ENCODE measurements at places on chromosomes 1 and 21. TPM values are rescaled to one million over a fixed set of nuclear protein-coding genes. Genes with fewer than 3 reads are reported as not detected.
A peak's percentile ranks its signal among the peaks of the same experiment; 100 is the strongest.

The TRIM67 gene
- 0.65 TPM for total RNA-seq

The DAB1 gene
- 7.2 TPM for total RNA-seq

DNA sequence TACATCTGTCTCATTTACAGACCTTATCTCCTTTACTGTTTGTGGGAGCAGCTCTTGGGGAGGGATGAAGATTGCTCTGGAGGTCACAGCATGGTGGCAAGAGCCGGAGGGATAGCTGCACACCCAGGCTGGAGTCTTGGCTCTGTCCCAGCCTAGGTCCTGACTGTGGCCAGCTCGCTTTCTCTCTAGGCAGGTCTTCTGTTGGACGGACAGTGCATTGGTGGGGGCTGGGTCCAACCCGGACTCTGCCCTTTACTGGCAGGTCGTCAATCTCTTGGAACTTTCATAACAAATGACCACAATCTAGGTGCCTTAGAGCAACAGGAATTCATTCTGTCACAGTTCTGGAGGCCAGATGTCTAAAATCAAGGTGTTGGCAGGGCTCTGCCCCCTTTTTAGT lies 319.8 kb upstream of the C1orf174 start:
- no peaks in the 10 kb centered on the region for H3K36me3 ChIP-seq
- no peak for DNase-seq
- no peak overlapping the region for H3K4me3 ChIP-seq
- H3K4me1 ChIP-seq = no peaks in the 10 kb centered on the region
- H3K27me3 ChIP-seq = peaks cover 10% of the 10 kb centered on the region
- no peak overlapping the region for H3K27ac ChIP-seq

DNA sequence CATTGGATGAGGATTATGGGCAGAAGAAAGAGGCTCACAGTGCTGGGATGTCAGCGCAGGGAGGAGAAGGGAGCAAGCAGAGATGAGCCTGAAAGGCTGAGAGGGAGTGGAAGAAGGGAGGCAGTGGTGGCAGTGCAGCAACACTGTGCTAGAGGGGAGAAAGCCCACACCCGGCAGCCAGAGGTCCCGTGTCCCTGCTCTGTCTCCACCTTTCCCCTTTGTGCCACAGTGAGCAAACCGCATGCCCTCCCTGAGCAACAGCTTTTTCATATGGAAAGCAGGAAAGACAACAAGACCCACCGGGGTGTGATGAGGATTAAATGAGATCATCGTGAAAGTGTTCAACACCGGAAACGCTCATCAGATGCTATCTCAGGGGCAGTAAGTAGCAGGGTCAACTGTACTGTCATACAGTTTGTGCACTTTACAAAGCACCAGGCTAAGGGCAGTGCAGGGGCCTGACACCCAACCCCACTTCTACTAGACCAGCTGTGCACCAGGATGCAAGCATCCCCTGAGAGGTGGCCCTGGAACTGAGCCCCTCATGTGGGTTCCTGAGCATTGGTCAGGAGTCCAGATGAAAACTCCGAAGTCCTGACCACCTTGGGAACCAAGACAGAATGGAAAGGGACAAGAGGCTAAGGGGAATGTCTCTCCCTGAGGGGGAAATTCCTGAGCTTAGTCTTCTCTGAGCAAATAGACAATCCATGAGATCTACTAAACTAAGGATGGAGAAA lies 9.1 kb downstream of the NHLH1 start:
- peak overlapping the region; percentile 23 for H3K27ac ChIP-seq
- DNase-seq = peak; percentile 54
- peaks cover 22% of the 10 kb centered on the region for H3K27me3 ChIP-seq
- no peak overlapping the region for H3K4me3 ChIP-seq

- H3K27ac ChIP-seq = peak overlapping the region; percentile 84
- no peak overlapping the region for H3K4me3 ChIP-seq
- no peaks in the 10 kb centered on the region for H3K36me3 ChIP-seq
- DNase-seq = no peak
- H3K27me3 ChIP-seq = no peaks in the 10 kb centered on the region
These were observed 9.0 kb downstream of the MYOM3 start for GRCh38 chr1:24102961-24103360.

The SPRR2A gene
- total RNA-seq = 0.75 TPM

GRCh38 chr1:207812778-207813511 lies 61.1 kb downstream of the CD46 start:
- H3K4me1 ChIP-seq = peaks cover 7% of the 10 kb centered on the region
- H3K4me3 ChIP-seq = no peak overlapping the region
- no peak overlapping the region for H3K27ac ChIP-seq
- no peaks in the 10 kb centered on the region for H3K27me3 ChIP-seq

DNA sequence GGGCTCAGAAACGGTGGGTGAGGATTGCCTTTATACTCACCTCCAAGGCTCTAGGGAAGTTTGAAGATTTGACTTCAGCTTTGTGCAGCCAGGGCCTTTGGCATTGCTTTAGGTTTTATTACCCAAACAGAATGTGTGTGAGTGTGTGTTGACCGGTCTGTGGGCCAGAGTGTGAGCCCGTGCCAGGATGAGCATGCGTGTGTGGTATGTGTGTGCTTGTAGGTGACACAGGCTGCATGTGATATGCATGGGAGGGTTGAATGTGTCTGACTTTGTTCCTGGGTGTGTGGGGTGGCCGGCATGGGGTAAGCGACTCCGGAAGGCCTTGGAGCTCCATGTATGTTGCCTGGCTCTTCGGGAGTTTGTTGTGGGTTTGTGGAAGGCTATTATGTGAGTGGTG lies 160.5 kb downstream of the FOXD2 start:
- peak; percentile 54 for DNase-seq
- no peak overlapping the region for H3K27ac ChIP-seq
- no peak overlapping the region for H3K4me3 ChIP-seq
- peaks cover 8% of the 10 kb centered on the region for H3K4me1 ChIP-seq

The ST6GALNAC3 gene
- 24.7 TPM for total RNA-seq

The RBM11 gene
- 2.1 TPM for total RNA-seq

The RGS8 gene
- 0.33 TPM for total RNA-seq

- H3K36me3 ChIP-seq = no peaks in the 10 kb centered on the region
- H3K4me3 ChIP-seq = no peak overlapping the region
- peaks cover 13% of the 10 kb centered on the region for H3K4me1 ChIP-seq
- no peaks in the 10 kb centered on the region for H3K27me3 ChIP-seq
- DNase-seq = no peak
These were observed 16.8 kb upstream of the PLEKHG5 start for GRCh38 chr1:6508154-6508815.

GRCh38 chr1:6954591-6954990 lies 169.3 kb downstream of the CAMTA1 start:
- no peak overlapping the region for H3K27ac ChIP-seq
- no peak overlapping the region for H3K4me3 ChIP-seq
- H3K36me3 ChIP-seq = no peaks in the 10 kb centered on the region

DNA sequence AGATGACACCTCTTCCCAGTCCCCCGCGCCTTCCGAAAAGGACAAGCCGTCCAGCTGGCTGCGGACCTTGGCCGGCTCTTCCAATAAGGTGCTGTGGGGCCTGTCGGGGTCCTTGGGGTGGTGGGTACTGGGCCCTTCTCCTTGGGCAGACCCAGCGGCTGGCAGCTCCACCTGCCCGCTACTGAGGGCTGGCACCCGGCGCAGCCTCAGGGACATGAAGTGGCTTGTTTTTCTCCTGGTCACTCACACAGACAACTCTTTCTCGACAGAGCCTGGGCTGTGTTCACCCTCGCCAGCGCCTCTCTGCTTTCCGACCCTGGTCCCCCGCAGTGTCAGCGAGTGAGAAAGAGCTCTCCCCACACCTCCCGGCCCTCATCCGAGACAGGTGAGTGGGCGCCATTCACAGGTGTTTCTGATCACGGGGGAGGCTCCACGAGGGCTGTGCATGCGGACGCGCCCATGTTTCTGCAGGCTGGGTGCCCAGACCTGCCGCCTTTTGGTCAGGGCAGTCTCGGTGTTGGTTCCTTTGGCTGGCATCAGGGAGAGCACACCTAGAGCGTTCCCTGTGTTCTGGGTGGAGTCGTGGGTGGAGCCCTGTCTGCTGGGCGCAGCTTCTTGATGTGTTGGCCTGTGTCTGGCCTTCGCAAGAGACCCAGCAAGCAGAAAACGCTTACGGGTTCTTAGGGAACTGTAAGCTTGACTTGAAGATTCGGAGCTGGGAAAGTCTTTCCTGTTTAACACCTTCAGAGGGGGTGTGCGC lies 75.1 kb downstream of the SKI start:
- no peak for DNase-seq
- H3K36me3 ChIP-seq = peaks cover 8% of the 10 kb centered on the region
- no peak overlapping the region for H3K27ac ChIP-seq
- H3K4me1 ChIP-seq = no peaks in the 10 kb centered on the region
- H3K4me3 ChIP-seq = no peak overlapping the region

GRCh38 chr1:101136739-101137138 lies 100.1 kb upstream of the S1PR1 start:
- peaks cover 21% of the 10 kb centered on the region for H3K4me1 ChIP-seq
- no peak overlapping the region for H3K27ac ChIP-seq
- no peaks in the 10 kb centered on the region for H3K27me3 ChIP-seq
- DNase-seq = no peak
- H3K4me3 ChIP-seq = no peak overlapping the region
- no peaks in the 10 kb centered on the region for H3K36me3 ChIP-seq

DNA sequence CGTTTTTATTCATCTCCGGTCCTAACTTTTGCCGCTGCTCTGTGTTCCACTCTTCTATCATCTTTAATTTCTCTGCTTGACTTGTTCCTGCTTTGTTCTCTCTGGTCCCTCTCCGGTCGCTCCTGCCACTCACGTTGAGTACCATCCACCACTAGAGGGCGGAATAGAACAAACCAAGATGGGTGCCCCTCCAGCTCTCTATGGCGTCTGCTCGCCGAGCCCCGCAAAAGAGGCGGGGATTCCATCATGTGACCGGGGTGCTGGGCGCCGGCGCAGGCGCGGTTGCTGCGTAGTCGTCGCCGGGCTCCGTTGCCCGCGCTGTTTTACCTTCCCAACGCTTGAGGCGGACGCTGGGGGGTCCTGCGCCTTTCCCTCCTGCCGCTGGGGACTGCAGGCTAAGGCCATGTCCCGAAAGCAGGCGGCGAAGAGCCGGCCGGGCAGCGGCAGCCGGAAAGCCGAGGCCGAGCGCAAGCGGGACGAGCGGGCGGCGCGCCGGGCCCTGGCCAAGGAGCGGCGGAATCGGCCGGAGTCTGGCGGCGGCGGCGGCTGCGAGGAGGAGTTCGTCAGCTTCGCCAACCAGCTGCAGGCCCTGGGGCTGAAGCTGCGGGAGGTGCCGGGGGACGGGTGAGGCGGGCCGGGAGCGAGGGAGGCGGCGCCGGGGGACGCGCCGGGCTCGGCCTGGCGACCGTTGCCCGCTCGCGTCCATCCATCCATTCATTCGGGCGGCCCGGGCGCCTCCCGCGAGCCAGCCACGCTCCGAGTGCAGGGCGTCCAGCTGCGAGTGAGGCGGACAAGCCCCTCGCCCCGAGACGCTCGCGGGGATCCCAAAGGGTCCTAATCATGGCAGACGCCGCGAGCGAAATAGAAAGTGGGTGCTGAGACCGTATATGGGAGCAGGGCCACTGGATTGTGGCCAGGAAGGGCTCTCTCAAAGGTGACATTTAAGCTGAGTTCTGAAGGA lies at the start of gene OTUD3:
Gene OTUD3 (plus strand): TSS at position 285 of the 961 bp plus-strand sequence. CDS start 119 bp downstream, at position 404.
- H3K4me3 ChIP-seq = peak within 1 kb of the TSS; percentile 90
- peaks cover 24% of the 10 kb centered on the region for H3K4me1 ChIP-seq
- peak; percentile 95 for DNase-seq
- peaks cover 4% of the 10 kb centered on the region for H3K27me3 ChIP-seq
- peak within 1 kb of the TSS; percentile 85 for H3K27ac ChIP-seq

GRCh38 chr1:90622666-90623065 lies 94.4 kb downstream of the BARHL2 start:
- peaks cover 7% of the 10 kb centered on the region for H3K27me3 ChIP-seq
- no peaks in the 10 kb centered on the region for H3K36me3 ChIP-seq
- H3K4me3 ChIP-seq = no peak overlapping the region
- H3K27ac ChIP-seq = no peak overlapping the region
- DNase-seq = no peak
- no peaks in the 10 kb centered on the region for H3K4me1 ChIP-seq

DNA sequence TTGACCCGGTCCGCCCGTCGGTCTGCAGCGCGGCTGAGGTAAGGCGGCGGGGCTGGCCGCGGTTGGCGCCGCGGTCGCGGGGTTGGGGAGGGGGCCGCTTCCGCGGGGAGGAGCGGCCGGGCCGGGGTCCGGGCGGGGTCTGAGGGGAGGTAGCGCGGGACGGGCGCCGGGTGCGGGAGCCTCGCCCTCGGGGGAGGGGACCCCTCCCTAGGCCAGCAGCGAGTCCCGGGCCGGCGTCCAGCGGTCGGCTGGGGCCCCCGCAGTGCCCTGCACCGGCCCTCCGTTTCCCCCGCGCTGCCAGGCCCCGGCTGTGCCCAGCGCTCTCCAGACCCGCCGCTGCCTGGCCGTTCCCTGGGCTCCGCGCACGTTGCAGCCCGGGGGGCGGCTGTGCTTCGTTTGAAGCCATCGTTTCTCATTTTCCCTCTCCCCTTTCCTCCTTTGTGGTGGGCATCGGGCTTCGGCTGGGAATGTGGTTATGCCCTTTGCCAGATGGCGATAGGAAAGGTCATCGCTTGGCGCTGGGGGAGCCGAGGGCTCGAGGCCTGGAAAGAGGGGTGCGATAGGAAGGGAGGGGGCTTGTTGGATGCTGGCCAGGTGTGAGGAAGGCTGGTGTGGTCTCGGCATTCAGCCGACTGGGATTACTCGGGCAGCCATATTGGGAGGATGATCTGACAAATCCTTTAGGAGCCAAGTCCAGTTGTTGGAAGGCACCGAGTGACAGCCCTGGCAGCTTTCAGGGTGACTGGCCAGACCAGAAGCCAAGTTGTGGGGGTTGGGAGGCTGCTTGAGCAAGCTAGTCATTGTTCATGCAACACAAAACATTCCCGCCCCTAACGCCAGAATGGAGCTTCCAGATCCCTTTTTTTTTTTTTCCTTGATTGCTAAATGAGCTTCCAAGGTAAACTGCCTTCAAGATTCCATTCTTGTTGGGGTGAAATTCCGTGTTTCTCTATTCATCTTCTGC lies 753 bp downstream of the KIF1B start:
- H3K4me3 ChIP-seq = peak overlapping the region; percentile 96
- H3K27ac ChIP-seq = peak overlapping the region; percentile 97
- peaks cover 33% of the 10 kb centered on the region for H3K4me1 ChIP-seq
- peak; percentile 71 for DNase-seq
- H3K36me3 ChIP-seq = no peaks in the 10 kb centered on the region
- H3K27me3 ChIP-seq = no peaks in the 10 kb centered on the region

DNA sequence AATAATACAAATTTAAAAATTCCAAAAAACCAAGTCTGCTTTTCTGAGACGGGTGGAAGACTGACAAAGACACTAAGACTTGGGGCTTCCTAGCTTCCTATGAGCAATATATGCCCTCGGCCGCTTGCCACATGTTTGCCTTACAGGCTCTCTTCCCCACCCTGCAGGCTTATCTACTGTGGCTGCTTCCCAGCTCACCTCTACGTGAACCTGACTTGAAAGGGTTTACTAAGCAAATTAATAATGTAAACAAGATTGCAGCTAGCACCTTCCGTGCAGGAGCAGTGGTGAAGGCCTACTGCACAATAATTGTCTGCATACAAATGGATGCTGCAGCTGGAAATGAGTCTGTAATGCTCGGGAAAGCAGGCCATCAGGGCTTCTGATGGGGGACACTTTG lies 152.9 kb upstream of the DAB1 start:
- peaks cover 7% of the 10 kb centered on the region for H3K4me1 ChIP-seq
- no peaks in the 10 kb centered on the region for H3K36me3 ChIP-seq
- no peak overlapping the region for H3K4me3 ChIP-seq
- no peak for DNase-seq

The ESRRG gene
- total RNA-seq = 26.2 TPM

GRCh38 chr21:45408801-45409261 lies 3.9 kb downstream of the COL18A1 start:
- H3K4me3 ChIP-seq = peak overlapping the region; percentile 54
- H3K36me3 ChIP-seq = no peaks in the 10 kb centered on the region
- peak overlapping the region; percentile 74 for H3K27ac ChIP-seq
- no peak for DNase-seq
- H3K27me3 ChIP-seq = peaks cover 5% of the 10 kb centered on the region
- peaks cover 43% of the 10 kb centered on the region for H3K4me1 ChIP-seq

Measured in type B pancreatic cell (in vitro differentiated cells).